ENCODE measurements at places on chromosomes 2 and 18.

DNA sequence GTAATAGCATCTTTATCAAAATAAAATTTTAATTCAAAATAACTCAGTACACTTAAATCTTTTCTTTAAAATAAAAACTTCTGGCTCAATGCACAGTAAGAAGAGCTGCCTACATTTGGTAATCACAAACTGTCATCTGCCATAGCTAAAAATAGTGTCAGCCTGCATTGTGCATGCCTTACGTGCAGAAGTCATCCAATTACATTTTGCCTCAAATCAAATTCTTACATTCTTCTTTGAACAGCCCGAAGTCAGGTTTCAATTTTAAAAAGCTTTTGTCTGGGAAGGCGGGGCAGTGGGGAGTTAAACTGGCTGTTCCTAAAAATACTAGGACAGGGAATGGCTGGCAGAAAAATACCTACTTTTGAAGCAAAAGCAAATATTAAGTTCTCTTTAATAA is 51.1 kb downstream of the RTN4 start:
- no peak for DNase-seq

DNA sequence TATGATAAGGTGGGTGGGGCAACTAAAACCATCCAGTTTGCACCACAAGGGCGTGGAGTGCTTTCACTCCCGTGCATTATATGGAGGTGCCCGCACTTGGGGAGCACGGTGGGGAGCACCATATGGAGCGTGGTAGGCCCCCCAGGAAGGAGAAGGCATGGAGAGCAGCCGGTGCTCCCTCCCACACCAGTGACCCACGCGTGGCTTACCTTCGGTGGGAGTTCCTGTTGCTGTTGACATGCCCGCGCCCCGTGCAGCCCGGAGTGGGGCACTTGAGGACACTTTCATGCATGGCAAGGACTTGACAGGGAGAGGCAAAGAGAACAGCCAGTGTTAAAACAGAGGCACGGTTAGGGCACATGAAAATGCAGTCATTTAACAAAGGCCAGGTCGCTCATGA is 167.5 kb upstream of the PXDN start:
- no peak for DNase-seq

- no peak for DNase-seq
Observed at GRCh38 chr2:60468382-60469085, 84.9 kb downstream of the BCL11A start.

GRCh38 chr2:62410926-62411456 is 95.0 kb downstream of the TMEM17 start:
- no peak for DNase-seq

DNA sequence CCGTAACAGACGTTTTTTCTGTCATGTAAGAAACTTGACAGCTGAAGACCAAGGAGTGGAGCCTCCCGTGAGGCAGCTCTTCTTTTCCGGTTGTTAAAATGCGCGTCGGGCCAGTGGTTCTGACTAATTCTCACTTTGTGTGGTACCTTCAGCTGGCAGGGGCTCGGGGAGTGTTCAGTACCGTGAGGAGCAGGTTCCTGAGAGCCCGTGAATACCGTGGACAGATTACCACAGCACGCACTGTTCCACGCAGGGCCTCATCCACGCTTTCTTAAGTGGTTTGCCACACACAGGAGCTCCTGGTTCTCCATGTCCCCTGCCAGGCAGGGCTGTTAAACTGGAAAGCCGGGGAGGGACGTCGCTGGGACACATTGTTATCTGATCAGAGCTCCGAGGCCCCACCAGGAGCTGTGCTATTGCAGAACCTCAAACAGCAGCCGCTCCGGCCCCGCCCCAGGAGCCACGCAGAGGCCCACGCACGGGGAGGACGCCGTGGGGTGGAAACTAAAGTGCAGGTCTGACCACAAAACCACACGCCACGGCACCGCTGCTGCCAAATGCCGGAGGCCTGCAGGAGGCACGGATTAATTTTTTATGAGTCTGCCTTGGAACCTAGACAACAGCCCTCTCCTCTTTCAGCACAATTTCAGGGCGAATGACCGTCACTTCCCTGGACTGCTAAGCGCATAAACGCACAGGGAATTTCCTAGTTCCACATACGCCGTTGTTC is 43.3 kb downstream of the NFATC1 start:
- DNase-seq = no peak

DNA sequence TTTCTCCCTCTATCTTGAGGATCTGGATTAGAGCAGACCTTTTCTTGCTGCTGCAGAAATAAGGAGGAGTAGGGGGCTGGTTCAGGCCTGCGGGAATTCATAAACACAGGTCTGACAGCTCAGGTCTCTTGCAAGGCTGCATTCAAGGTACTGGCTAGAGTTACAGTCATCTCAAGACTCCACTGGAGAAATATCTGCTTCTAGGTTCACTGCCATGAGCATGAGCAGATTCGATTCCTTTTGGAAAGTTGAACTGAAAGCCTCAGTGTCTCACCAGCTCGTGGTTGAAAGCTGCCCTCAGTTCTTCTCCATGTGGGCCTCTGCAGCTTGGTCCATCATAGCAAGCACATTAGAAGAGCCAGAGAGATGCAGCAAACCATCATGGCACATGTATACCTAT is 124.4 kb upstream of the SETBP1 start:
- no peak for DNase-seq

DNA sequence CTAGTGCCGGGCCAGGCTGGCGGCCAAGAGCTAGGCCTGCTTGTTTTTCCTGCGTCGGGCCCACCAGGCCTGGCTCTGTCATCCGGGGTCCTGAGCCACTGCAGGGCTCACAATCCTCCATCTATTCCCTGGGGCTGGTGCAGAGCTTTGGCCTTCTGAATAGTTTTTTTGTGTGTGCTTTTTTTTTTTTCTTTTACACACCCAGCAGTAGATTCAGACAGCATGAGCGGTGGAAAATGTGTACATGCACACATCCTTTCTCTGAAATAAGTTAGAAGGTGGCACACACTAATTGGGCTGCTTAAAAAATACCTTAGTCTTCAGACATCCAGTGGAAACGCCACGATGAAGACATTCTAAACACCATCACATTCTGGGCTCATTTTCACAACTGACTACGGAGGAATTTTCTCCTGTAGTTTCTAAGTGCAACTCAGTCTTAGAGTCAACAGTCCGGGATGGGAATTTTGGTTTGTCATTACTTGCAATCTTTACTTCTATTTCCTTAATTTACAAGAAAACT is 6.1 kb downstream of the ZFP36L2 start:
- DNase-seq = no peak

DNA sequence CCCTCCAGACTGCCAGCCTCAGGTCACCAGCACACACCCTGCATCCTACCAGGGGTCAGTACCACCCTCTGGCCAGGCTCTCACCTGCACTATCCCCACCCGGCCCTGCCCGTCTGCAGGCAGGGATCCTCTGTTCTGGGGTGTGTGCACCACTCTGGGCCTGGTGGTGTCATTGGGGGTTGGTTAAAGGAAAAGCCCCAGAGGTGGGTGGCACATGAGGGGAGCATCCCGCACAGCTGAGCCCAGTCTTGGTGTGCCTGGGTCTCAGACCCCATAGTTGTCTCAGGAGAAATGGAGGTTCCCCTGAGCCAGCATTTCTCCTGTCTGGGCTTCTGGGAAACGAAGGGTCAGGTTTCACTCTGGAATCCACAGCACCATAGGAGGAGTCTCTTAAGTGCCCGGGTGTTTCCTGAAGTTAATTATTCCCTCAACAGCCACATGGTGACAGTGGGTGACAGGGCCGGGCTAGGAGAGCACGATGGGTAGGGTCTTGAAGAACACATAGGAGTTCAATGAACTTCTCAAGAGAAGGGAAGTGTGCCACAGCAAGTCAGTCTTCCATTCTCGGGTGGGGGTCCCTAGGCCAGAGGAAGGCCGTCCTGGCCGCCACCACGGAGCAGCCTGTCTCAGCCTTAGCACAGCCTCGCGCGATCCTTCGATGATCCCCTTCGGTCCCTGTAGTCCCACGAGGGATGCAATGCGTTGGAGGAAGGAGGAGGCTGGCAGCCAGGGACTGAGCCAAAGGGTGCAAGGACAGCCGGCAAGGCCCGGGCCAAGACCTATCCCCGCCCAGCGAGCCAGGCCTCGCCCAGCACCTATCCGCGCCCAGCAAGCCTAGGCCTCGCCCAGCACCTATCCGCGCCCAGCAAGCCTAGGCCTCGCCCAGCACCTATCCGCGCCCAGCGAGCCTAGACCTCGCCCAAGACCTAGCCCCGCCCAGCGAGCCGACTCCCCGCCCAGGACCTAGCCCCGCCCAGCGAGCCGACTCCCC is 1.1 kb upstream of the FARP2 start:
- peak; percentile 56 for DNase-seq

GRCh38 chr18:11561293-11561692 is 48.1 kb upstream of the SLC35G4 start:
- no peak for DNase-seq

- no peak for DNase-seq
Observed at GRCh38 chr2:148867079-148867769, 7.8 kb upstream of the KIF5C start.

DNA sequence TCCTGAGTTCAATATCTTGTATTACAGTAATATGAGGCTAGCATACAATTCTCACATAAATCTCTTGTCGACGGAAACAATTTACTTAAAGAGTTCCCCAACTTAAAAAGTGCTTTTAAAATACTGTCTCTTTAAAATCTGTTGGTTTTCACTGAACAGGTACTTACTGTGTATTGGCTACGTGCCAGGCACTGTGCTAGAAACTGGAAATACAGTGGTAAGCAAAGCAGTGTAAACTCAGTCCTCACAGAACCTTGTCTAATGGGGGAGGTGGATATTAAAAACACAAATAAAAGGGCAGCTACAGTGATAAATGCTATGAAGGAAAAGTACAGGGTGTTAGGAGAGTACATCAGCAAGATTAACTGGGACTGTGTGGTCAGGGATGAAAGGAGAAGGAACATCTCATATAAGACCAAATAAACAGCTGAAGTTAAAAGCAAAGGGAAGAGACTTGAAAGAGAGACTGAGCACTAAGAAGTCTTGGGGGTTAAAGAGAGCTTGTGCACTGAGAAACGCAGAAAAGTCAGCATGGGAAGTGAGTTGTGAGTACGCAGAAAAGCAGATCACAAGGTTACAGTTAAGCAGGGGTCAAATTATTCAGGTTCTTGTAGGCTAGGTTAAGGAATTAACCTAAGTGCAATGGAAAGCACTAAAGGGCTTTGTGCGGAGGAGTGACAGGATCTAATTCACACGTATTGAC is 52.5 kb downstream of the USP40 start:
- no peak for DNase-seq

DNA sequence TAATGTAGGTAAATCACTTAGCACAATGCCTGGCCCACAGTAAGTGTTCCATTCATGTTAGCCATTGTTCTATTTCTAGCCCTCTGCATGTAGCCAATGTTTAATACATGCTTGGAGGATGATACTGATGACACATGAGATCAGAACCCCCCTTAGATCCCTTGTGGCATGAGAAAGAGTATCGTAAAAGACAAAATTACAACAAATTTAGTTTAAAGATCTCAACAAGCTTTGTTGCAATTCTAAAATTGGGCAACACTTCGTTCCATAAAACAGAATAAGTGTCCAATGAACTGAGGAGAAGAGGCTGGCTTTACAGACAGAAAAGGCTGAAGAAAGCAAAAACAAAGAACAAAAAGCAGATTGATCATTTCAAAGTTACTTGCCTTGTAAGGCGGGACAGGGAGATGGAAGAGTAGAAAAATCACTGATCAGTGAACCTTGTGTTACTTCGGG is 148.7 kb upstream of the SLC1A4 start:
- DNase-seq = no peak

- no peak for DNase-seq
Observed at GRCh38 chr2:162697111-162697510, 141.5 kb downstream of the KCNH7 start.

DNA sequence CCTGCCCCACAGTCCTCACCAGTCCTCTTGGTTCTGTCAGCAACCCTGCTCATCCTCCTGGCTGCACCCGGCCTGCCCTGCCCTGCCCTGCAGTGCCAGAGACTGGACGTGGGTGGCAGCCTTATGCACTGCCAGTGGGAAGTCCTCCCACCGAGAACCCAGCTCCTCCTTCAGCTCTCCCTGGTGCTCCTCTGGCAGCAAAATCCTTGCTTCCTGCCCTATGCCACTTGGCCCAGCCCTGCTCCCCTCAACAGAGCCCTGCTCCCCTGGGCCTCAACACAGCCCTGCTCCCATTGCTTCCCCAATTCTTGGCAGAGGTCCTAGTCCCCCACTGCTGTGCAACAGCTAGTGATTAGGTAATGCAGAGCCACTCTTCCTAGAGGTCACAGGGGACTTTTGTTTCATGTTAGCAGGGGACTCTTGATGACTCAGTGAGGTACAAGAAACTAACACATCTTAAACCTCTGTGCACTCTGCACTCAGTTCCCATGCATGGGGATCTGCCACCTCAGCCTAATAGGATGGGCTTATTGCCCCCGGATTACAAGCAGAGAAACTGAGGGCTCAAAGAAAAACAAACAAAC is 58.0 kb upstream of the EDAR start:
- no peak for DNase-seq

DNA sequence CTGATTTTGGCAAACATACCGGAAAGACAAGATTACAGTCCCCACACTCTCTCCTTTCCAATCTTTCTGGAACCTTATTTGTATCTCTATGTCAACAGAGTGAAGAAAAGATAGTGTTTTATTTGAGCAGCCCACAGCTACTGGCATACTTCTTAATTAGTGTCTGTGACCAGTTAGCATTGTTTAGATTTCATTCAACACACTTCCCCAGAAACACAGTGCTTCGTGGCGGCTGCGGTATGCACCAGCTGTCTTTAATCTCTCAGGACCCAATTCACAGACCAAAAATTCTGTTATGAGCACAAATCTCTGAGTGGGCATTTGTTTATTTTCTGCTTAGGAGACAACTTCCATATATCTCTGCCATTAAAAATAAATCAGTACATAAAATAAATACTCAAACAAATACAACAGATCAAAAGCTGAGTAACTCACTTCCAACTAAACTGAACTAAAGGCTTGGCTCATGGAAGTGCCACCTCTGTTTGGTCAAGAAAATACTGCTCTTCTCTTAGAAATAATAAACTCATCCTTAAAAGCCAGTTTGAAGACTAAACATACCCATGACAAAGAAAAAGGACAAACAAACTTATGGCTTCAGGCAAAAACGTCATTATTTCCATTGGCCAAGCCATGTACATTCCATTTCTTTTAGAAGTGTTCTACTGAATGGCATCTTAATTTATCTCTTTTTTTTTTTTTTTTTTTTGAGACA is 392.4 kb downstream of the TXNL1 start:
- no peak for DNase-seq

GRCh38 chr2:195657634-195658540 is 861 bp downstream of the SLC39A10 start:
- peak; percentile 39 for DNase-seq

DNA sequence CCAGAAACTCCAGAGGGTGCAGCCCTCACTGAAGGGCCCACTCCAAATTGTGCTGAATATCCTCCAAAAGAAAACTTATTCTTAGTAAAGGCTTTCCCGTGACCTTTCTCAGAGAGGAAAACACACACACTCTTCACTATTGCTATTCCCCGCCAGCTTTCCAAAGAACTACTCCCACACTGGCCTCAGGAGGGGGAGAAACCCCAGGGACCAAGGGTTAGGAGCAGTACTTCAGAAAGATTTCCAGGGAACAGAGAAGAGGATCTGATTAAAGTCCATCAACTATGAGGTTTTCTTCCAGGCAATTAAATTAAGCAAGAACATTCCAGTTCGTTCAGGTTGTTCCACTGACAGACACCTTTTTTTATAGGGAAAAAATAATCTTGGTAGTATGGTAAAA is 150.2 kb downstream of the TTC32 start:
- DNase-seq = no peak

GRCh38 chr2:25711675-25712354 is 38.4 kb upstream of the DTNB start:
- DNase-seq = no peak

Measured in progenitor cell of endocrine pancreas (in vitro differentiated cells).